ENCODE measurements at places on chromosomes 7 and 10.

- peak; percentile 14 for DNase-seq
Observed at GRCh38 chr10:124145109-124145870, 51.9 kb upstream of the CHST15 start.

GRCh38 chr7:67306331-67306730, 309.7 kb downstream of the TYW1 start:
- DNase-seq = no peak

DNA sequence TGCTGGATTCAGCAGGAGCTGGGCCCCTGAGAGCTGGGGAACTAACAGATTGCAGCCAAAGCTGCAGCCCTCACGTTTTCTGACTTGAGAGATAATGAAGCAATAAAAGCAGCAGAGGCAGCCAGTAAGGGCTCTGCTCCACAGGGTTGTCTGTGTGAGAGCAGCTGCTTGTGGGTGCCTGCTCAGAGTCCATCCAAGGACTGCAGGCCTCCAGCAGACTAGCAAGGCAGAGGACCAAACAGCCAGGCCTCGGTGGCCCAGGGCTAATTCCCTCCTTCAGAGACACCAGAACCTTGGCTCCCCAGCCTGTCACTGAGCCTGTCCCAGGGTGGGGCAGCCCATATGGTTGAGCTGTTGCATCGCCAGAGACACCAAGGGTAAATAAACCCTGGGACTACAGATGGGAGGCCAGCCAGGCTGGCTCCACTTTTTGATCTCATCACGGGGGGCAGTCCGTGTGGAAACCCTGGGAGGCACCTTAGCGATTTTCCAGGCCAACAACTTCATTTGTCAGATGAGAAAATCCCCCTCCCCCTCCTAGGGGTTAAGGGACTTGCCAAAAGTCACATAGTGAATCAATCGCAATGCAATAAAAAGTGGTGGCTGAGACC, 229.2 kb downstream of the WDR11 start:
- DNase-seq = no peak

GRCh38 chr10:130915065-130915464, 396.5 kb downstream of the TCERG1L start:
- no peak for DNase-seq

GRCh38 chr7:87029078-87029477, 30.4 kb downstream of the ELAPOR2 start:
- no peak for DNase-seq

Data from CD4-positive, alpha-beta T cell treated with Interleukin-15 for 4 hours (primary cell).